ENCODE measurements at places on chromosomes 6 and 20. TPM values are rescaled to one million over a fixed set of nuclear protein-coding genes. Genes with fewer than 3 reads are reported as not detected.

LY6G6C gene
- not detected for total RNA-seq

CASS4 gene
- 14.2 TPM for total RNA-seq

IPCEF1 gene
- total RNA-seq: 42.9 TPM

GJA10 gene
- not detected for total RNA-seq

GRCh38 chr6:119296036-119297035, 53.2 kb downstream of the MAN1A1 start:
- DNase-seq: no peak

EYS gene
- not detected for total RNA-seq

ABHD16B gene
- total RNA-seq: not detected

GRCh38 chr20:2538931-2539720, 2.8 kb downstream of the TMC2 start:
- no peak for DNase-seq

SLC22A1 gene
- total RNA-seq: 1.2 TPM

DNA sequence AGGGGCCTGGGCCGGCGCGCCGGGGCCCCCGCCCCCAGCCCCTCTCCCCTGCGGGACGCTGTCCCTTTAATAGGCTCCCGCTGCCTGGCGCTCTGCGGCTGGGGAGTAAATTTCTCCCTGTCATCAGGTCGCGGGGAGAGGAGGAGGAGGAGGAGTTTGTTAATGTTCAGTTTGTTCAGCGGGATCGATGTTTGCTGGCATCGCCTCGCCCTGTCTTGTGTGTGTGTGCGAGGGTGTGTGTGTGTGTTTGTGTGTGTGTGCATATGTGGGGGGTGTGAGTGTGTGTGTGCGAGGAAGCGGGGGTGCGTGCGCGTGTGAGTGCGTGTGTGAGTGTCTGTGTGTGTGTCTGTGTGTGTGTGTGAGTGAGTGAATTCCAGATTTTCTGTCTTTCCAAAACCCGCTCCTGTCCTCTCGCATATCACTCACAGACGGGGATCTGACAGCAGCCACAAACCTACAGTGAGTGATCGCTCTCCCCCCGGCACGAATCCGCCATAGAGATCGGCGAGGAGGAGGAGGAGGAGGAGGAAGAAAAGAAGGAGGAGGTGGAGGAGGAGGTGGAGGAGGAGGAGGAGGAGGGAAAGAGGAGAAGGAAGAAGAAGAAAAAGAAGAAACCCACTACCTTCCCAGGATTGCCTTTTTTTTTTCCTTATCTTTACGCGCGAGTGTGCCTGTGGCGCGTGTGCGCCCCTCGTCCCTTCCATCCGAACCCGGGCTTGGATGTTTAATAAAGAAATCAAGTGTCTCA, at the start of gene TSHZ2:
Gene TSHZ2 (plus strand): TSS at position 169 of the 748 bp plus-strand sequence. CDS start 936 bp downstream, outside the sequence.
- DNase-seq: peak; percentile 38

GRCh38 chr20:14415467-14415866, 78.1 kb upstream of the FLRT3 start:
- DNase-seq: no peak

GRCh38 chr6:145273136-145273535, 462.2 kb downstream of the EPM2A start:
- no peak for DNase-seq

RNF144B gene
- 2.3 TPM for total RNA-seq

GRCh38 chr20:38001981-38002380, 31.3 kb downstream of the TTI1 start:
- DNase-seq: no peak

DNA sequence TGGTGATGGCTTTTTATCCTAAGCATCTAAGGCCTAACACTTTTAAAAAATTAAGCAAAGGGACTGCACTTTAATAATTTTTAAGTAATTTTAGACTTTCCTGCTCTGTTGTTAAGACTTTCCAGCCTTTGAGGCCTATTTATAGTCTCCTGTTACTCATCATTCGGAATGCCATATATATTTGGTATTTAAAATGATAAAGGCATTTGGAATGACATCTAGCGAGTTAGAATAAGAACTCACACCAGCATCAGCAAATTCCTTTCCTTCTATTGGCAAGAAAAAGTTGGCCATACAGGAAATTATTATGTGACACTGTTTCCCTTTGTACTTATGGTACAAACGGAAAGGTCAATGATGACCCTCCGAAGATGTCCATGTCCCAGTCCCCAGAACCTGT, 88.1 kb upstream of the STMND1 start:
- DNase-seq: no peak

KIF25 gene
- not detected for total RNA-seq

VARS1 gene
- 68.2 TPM for total RNA-seq

DEFB132 gene
- not detected for total RNA-seq

DNA sequence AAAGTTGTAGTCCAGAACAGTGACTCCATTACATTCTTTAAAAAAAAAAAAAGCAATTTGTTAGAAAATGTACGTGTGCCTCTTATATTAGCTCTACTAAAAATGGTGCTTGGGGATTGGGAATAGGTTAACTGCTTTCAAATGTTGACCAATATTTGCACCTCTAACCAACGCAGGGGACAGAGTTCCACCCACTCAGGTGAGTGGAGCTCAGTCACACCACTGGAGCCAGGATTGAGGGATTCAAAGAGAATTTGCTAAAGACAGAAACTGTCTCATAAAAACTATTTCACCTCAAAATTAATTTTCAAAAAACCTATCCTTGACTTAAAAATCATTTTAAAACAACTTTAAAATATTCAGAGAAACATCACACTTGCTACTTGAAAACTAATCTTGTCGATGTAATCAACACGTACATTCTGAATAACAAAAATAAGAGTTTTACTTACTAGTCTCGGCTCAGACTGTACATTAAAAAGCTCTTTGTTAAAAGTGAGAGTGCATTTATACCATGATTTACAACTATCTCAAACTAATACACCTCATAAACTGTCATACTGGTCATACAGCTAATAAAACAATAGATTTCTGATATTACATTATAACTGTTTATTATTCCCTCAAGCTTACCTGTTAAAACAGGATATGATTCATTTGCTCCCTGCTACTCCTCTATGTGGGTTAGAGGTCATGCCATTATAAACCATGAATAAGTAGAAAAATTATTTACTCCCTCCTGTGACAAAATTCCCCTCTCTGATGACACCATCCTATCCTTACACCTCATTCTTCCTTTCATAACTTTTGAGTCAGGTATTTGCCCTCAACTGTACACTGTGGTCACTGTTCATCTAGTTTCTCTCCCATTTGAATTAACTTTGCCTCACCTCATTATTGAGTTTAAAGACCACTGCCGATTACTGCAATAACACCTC, 88.6 kb downstream of the PDE10A start:
- DNase-seq: no peak

GRCh38 chr6:48817333-48818051, 645.6 kb downstream of the MMUT start:
- no peak for DNase-seq

PKIB gene
- 1.3 TPM for total RNA-seq

DNA sequence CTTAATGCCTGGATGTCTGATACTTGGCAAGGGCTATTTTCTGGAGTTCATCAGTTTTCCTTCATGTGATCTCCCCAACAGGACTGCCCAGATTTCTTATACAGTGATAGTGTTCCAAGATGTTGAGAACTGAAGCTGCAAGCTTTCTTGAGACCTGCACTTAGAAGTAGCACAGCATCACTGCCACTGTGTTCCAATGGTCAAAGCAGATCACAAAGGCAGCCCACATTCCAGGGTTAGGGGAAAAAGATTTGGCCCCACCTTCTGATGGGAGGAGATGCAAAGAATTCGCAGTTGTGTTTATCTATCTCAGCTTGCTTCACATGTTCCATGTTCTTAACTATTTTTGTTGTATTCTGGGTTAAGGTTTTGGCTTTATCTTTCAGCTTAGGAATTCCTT, 78.2 kb downstream of the GPX5 start:
- no peak for DNase-seq

GRCh38 chr6:144460327-144461095, 175.4 kb downstream of the UTRN start:
- no peak for DNase-seq

GRCh38 chr6:74902846-74903245, 303.0 kb downstream of the COL12A1 start:
- no peak for DNase-seq

TREML2 gene
- total RNA-seq: 13.5 TPM

ZNF391 gene
- total RNA-seq: 4.2 TPM

- DNase-seq: peak; percentile 35
Measured at GRCh38 chr6:131949909-131950766, 1.0 kb downstream of the CCN2 start.

DNA sequence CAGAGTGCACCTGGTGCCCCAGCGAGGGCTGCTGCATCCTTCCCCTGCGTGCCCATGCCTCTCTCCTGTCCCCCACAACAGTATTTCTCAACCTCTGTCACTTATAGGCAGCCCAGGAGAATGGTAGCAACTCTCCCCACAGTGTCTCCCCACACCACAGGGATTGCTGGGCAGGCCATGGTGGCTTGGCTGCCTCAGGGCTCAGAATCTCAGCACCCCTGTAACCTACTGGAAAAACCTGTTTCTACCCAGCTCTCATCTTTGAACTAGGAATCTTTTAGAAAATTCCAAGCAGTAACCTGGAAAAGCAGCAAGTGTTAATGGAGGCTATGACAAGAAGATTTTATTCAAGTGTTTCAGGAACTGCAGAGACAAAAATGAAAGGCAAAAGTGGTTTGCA, 38.0 kb downstream of the CD164 start:
- no peak for DNase-seq

- DNase-seq: no peak
Measured at GRCh38 chr6:109466212-109466923, 10.8 kb upstream of the MICAL1 start.

- no peak for DNase-seq
Measured at GRCh38 chr20:57627339-57627738, 7.1 kb upstream of the ZBP1 start.

DNA sequence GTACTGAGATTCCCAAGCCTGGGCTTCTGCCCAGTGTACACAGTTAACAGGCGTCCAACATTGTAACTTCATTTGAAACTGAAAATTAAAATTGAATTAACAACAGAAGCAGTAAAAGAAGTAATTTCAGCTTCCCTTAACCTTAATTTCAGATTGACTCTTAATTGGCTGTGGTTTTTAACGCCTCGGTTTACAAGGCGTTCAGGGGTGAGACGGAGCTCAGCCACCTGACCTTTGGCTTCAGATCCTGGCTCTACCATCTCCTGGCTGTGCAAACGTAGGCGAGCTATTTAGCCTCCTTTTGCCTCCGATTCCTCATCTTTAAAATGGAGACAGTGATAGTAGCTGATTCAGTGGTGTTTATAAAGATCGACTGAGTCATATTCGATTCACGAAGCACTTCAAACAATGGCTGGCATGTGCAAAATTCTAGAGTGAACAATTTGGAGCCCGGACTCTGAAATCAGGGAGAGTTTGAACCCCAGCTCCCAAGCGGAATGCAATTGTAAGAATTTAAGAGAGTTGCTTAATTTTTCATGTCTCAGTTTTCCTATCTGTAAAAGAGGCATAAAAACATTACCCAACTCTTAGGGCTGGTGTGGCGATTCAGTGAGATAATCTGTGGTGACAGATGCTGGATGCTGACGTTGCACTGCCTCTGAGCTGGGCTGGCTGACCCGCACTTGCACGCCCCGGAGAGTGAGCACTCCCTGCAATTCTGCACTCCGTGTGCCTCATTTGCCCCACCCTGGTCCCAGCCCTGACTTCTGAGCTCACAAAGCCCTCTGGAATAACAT, 23.5 kb upstream of the OCSTAMP start:
- no peak for DNase-seq

GRCh38 chr20:38286586-38287531, 17.1 kb upstream of the BPI start:
- no peak for DNase-seq

METTL24 gene
- 0.55 TPM for total RNA-seq

CTAGE9 gene
- not detected for total RNA-seq

DNA sequence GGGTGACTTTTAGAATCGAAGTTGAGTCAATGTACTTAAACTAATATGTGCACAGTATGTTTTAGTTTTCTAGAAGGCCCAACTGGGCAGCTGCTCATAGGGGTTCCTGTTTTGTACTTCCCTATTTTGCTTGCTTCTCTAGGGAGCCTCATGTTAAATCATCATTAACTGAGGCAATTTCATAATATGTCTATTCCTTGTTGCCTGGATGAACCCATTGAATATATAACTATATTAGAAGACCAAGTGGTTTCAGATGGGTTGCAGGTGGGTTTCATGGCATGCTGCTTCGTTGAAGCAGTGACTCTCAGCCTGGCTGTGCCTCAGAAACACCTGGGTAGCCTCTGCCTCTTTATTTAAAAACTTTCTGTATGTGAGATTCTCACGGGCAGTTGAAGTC, 22.2 kb downstream of the CARMIL1 start:
- DNase-seq: no peak

GRCh38 chr20:54347166-54347833, 128.1 kb upstream of the DOK5 start:
- DNase-seq: no peak

GRCh38 chr20:16311756-16312155, 261.5 kb downstream of the KIF16B start:
- no peak for DNase-seq

RIMS1 gene
- not detected for total RNA-seq

GRCh38 chr20:24792641-24793495, 156.2 kb upstream of the CST7 start:
- no peak for DNase-seq

JPH2 gene
- 0.36 TPM for total RNA-seq

DNA sequence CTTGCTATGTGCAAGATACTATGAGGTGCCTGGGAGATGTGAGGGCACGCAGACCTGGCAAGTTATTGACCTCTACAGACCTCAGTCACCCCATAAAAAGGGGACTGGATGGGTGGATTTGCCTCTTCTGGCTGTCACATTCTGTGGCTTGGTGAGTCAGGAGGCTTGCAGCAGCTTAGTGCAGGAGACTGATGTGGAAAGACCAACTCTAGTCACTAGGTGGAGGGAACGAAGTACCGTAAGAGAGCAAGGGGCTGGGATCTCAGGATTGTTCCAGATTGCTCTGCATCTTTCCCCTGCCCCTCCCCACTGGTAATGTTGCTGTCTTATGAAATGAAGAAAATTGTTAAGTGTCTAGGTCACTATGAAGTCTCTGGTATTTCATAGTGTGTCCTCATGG, 3.3 kb downstream of the MAPRE1 start:
- no peak for DNase-seq

DNA sequence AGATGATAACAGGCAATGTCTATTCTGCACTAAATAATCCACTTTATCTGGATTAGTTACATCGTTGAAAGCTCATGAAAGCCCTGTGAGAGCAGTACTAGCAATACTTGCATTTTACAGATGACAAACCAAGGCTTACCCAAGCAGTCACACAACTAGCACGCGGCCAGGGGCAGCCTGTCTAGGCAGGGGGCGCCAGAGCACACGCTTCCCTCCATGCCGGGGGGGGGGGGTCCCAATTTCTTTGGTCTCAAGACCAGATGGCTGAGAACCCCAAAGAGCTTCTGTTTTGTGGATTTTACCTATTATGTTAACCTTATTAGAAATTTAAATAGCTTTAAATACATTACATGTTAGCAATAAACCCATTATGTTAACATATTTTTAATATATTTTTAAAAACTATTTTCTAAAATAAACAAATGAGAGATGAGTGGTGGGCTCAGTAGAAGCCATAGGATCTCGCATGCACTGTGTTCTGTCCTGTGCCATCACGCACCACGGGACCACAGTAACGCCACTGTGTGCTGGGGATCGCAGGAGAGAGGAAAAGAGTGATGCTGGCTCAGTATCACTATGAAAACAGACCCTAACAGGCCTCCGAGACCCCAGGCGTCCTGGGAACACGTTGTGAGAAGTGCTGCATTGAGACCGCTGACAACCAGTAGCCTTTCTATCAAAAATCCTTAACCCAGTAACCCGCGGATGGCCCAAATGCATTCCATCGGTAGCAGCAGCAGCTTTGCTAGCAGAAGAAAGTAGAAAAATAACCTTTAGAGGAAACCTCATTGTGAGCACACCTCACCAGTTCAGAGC, 5.3 kb upstream of the PRR18 start:
- DNase-seq: peak; percentile 60

GRCh38 chr6:24649691-24650090, 3.7 kb upstream of the KIAA0319 start:
- no peak for DNase-seq

Measured in activated naive CD8-positive, alpha-beta T cell treated with anti-CD3 and anti-CD28 coated beads, Interleukin-2, amount 10 ng/mL, durations not matched to agents 7 days and 5 days (primary cell).